Neural progenitor cell (in vitro differentiated cells): ENCODE measurements at places on chromosomes 12 and 14. TPM values are rescaled to one million over a fixed set of nuclear protein-coding genes. Genes with fewer than 3 reads are reported as not detected.

GRCh38 chr12:63037746-63038712 is 103.1 kb upstream of the PPM1H start:
- DNase-seq: no peak

DNA sequence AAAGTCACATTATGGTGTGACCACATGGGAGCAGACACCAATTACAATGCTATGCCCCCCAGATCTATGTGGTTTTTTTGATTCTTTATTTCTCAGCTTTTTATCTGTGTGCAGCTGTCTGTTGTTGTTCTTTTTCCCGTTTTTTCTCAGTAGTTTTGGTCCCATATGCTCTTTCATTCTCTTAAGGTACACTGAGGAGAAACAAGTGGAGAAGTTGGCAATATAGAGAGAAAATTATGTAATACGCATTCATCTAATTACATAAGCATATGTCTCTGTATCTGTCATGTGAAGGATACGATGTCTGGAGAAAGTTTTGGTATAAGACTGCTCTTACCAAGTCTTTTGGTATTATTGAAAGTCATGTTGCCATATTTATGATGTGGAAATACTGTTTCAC is 819.0 kb downstream of the NRXN3 start:
- DNase-seq: no peak

GRCh38 chr12:6722863-6723262 is 983 bp upstream of the COPS7A start:
- no peak for DNase-seq

DNA sequence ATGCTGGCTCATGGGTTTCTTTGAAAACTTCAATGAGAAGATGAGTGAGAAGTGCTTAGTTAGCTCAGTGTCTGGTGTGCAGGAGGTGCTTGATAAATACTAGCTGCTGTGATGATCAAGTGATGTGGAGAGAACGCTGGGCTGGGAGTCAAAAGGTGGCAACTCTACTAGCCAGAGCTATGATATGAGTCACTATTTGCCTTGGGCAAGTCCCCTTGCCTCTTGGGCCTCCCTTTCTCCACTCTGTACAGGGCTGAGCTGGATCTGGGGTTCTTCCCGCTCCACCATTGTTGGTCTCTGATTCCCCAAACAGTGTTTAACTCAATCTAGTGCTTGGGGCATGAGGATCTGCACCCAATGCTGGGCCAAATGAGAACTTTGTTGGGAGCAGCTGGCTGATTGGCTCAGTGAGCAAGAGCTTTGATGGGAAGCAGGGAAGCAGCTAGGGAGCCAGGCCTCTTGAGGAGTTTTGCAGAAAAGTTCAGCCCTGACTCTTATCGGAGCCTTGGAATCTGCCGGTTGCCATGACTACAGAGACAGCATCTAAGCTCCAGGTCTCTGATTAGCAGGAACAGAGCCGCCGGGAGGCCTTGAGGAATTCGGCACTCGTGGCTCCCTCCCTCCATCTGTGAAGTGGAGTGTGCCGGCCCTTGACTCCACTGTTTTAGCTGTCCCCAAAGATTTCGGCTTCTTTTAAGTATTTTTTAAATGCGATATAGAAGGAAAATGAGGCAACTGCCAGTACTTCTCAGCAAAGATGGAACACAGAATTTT is 82.1 kb upstream of the HSPB8 start:
- DNase-seq: peak; percentile 92

DNA sequence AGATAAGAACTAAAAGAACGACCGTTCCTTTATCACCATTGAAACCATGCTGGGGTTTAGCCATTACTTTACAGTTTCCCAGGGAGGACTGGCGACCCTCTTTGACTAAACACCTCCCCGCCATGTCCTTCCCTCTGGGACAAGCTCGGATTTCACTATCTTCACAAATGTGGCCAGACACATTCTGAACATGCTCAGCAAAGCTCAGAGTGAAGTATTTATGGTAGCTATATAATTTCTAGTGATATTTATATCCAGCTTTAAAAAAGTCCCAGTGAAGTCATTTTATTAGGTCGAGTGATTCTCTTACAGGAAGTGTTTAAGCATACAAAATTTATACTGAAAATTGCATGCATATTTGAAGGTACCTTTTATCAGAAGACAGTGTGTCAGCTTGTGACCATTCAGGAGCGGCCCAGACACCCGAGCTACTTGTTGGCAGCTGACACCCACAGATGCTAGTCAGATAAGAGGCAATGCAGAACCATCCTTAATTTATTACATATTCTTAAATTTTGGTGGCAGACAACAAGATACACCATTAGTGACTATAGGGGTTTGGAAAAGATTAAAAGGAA is 36.8 kb downstream of the NIN start:
- no peak for DNase-seq

DNA sequence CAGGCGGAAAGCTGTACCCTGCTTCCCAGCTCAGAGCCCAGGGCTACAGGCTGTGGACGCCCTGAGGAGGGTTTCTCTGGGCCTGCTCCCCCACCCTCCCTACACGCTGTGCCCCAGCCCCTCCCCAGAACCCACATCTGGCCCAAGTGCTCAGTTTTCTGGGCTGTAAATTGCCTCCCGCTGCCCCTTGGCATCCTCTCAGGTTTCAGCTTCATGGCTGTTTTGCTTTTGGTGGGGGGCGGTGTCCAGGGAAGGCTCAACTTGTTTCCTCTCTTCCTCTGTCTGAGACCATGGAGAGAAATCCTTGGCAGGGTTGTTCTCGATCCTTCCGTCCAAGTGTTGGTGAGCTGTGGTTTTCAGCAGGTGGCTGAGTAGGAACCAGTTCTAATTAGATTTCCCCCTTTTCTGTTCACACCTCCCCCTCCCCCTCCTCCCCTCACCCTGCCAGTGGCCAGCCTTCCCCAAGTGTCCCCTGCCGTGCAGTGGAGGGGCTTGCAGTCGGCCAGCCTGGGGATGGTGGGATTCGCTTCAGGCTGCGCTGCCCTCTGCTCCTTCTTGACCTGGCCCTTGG is 61.8 kb downstream of the TSPAN9 start:
- no peak for DNase-seq

GRCh38 chr14:104335611-104336010 is 197.2 kb downstream of the KIF26A start:
- DNase-seq: no peak

DNA sequence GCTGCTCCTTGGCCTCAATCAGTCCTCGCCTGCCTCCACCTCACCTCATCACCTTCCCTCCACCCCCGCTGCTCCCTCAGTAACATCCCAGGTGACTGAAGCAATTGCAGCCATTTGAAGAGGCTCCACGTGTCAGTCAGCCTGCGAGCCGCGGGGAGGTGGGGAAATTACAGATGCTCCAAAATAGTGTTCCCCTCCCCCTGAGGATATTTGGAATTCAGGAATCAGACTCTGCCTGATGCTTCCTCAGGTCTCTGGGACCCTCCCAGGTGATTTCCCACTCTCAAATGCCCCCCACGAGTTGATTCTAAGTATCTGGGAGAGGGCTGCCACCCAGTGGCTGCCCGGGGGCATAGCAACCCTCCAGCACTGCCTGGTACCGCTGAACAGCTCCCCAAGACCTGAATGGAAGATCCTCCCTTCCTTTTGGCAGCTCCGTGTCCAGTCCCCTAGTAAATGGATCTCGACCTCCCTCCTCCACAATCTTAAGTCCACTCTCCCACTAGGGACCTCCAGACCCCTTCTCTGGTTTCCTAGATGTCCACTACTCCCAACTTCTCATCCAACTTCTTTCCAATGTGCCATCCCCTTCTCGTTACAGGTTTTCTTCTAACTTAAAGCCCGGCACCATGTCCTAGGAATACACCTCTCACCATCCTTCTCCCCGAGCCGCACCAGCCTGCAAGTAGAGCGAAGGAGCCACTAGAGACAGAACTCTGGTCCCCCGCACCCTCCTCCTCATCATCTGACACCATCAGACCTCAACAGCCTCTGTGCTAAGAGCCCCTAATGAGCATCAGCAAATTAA is 1.4 kb upstream of the ASIC1 start:
- DNase-seq: peak; percentile 82

DNA sequence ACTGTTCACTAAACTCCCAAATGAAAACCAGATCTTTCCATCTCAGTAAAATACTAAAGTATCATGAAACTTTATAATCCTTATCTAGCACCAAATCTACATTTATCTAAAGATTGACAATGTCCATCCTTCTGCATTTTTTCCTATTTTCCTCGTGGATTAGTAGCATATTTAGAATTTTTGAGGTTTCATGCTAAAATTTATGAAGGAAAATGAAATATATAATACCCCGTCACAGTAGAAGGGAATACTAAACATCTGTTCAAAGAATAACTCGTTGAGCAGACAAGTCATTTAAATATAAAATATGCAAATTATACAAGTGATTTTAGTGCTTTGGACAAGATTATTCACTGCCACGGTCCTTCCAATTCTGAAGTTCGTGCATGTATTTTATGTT is 122.7 kb upstream of the SLCO1C1 start:
- no peak for DNase-seq

GRCh38 chr12:24904871-24905270 is 44.0 kb downstream of the BCAT1 start:
- peak; percentile 50 for DNase-seq

DNA sequence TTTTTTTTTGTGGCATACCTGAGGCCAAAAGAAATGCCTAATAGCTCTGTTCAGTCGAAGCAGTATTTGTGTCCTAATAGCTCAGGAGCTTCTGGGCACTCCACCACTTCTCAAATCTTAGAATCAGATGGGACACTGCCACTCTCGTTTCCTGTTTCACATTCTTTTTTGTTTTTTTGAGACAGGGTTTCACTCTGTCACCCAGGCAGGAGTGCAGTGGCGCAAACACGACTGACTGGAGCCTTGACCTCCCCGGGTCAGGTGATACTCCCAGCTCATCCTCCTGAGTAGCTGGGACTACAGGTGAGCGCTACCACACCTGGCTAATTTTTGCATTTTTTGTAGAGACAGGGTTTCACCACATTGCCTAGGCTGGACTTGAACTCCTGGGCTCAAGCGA is 52.7 kb downstream of the SPPL3 start:
- DNase-seq: no peak

- DNase-seq: no peak
Observed at GRCh38 chr14:48417715-48418500, 742.5 kb upstream of the MDGA2 start.

GRCh38 chr14:95320078-95320895 is 579 bp upstream of the CLMN start:
- DNase-seq: no peak

GRCh38 chr12:57250956-57251355 is at the start of gene STAC3:
STAC3 (minus strand) TSS chr12:57251187; CDS start chr12:57249636, 1,551 bp downstream.
- DNase-seq: no peak

DNA sequence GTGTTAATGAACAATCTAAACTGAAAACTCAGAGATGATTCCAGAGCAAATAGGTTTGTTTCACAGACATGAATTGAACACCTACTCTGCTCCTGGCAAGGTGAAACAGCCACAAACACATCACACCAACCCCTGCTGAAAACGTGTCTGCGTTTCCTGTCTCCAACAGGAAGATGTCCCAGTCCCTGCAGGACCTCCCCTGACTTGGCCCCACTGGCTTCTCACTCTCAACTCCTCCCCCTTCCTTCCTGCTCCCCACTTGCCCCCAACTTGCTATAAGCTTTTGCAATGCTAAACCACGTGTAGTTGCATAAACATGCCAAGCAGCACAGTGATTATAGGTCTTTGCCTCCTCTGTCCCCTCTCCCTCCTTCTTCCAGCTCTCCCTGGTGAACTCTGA is 567.6 kb downstream of the BCL11B start:
- DNase-seq: no peak

DNA sequence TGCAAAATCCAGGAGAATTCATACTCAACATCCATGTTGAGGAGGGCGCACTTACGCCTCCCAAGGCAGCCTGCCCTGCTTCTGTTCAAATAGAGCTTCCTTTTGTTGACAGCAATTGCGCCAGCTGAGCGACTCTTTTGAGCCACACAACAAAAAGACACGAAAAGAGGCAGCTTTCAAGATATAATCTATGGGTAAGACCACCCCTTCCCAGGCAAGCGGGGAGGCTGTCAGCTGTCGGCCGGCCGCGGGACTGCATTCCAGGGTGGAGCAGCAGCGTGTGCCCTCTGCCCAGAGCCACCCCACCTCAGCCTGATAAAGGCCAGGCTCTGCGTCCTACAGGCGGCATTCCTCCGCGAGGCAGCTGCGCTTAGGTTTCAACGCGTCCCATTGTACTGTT is 15.8 kb upstream of the STAB2 start:
- peak; percentile 94 for DNase-seq

- no peak for DNase-seq
Observed at GRCh38 chr14:59788176-59788575, 82.4 kb downstream of the RTN1 start.

DNA sequence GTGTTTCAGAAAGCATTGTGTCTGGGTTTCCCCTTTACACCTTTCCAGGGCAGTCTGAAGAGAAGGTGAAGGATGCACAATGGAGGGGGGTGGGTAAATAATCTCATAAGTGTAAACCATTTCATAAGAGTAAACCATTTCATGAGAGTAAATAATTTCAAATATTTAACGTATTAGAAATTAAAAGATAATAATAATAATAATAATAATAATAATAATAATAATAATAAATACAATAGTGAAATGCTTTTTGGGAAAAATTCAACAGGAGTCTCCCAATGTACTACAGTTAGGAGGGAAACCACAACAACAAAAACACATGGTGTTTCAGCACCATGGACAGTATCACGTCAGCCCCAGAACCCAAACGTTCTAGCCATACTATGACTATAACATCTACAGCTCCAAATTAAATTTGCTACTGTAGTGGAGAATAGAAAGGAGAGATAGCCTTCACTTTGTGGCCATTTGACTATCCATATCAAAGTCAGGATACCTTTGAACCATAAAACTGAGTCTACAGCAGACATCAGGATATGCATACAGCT is 691.8 kb downstream of the BCL11B start:
- DNase-seq: peak; percentile 67

DNA sequence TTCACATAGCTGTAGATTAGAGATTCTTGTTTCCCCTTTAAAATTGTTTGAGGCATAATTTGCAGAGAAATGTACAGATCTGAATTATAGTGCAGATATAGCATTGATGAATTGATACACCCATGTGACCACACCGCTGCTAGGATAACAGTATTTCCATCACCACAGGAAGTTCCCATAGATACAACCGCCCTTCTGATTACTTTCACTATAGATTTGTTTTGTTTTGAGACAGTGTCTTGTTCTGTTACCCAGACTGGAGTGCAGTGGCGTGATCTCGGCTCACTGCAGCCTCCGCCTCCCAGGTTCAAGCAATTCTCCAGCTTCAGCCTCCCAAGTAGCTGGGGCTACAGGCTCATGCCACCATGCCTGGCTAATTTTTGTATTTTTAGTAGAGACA is 8.8 kb upstream of the ASPG start:
- DNase-seq: no peak

- no peak for DNase-seq
Observed at GRCh38 chr12:38844267-38844666, 61.1 kb downstream of the CPNE8 start.

Gene FBLN5
- not detected in 2 replicates for total RNA-seq

Gene TBPL2
- not detected in 2 replicates for total RNA-seq

Gene FGF6
- total RNA-seq: not detected in 2 replicates

Gene CREBL2
- 27.9 and 31.4 TPM in 2 replicates for total RNA-seq

Gene OR4Q2
- not detected in 2 replicates for total RNA-seq

Gene CD4
- total RNA-seq: 2.0 and 2.5 TPM in 2 replicates

Gene EPYC
- total RNA-seq: not detected in 2 replicates

Gene TAS2R14
- total RNA-seq: 4.1 and 7.0 TPM in 2 replicates

Gene SLCO1B3
- total RNA-seq: not detected in 2 replicates
